ENCODE measurements at places on chromosomes 7 and 10. TPM values are rescaled to one million over a fixed set of nuclear protein-coding genes. Genes with fewer than 3 reads are reported as not detected.

NACAD gene
- 0.10 TPM for total RNA-seq

TMEM168 gene
- 28.7 TPM for total RNA-seq

COBL gene
- total RNA-seq, result 7.6 TPM

PRF1 gene
- not detected for total RNA-seq

EBLN1 gene
- not detected for total RNA-seq

GNAI1 gene
- total RNA-seq, result 31.4 TPM

UPK3BL2 gene
- total RNA-seq, result 15.2 TPM

KNDC1 gene
- total RNA-seq, result not detected

ANXA8 gene
- total RNA-seq, result not detected

SLC13A4 gene
- total RNA-seq, result not detected

PCLO gene
- 0.38 TPM for total RNA-seq

SEPHS1 gene
- 53.8 TPM for total RNA-seq

ICA1 gene
- total RNA-seq, result 22.6 TPM

C10orf62 gene
- total RNA-seq, result not detected

PHYH gene
- total RNA-seq, result 6.0 TPM

PTEN gene
- total RNA-seq, result 49.9 TPM

ZNF804B gene
- not detected for total RNA-seq

IL2RA gene
- not detected for total RNA-seq

BMPER gene
- total RNA-seq, result not detected

MSS51 gene
- 0.64 TPM for total RNA-seq

RSPH10B2 gene
- not detected for total RNA-seq

GOLGA7B gene
- total RNA-seq, result 1.1 TPM

TRIP6 gene
- total RNA-seq, result 20.0 TPM

METTL27 gene
- 7.3 TPM for total RNA-seq

EN2 gene
- not detected for total RNA-seq

ANKRD30A gene
- total RNA-seq, result not detected

MBL2 gene
- total RNA-seq, result not detected

CYP17A1 gene
- total RNA-seq, result not detected

UNCX gene
- not detected for total RNA-seq

ADRB1 gene
- 1.3 TPM for total RNA-seq
